ENCODE measurements at places on chromosomes 7 and 10.

- no peak for DNase-seq
Measured at GRCh38 chr10:49112098-49112497, 3.2 kb downstream of the VSTM4 start.

GRCh38 chr7:14842523-14842922 is 60.0 kb downstream of the DGKB start:
- no peak for DNase-seq

- no peak for DNase-seq
Measured at GRCh38 chr7:36613031-36613614, 111.2 kb downstream of the AOAH start.

DNA sequence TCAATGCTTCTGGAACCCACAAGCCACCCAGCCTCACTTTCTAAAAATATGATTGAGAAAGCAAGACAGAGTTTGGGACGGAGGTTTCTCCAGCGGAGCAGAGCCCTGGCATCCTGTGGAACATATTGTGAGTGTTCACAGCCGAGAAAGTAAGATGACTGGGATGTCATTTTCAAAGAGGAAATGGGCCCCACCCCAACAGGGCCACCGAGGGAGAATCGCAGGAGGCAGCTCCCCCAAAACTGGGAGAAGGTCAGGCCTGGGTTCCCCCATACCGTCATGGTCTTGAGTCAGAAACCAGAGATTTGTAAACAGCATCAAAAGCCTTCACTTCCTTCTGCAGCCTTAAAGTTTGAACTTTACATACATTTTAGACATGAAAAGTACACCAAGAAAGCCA is 560.0 kb downstream of the PTPRN2 start:
- DNase-seq = no peak

- DNase-seq = no peak
Measured at GRCh38 chr10:101506829-101507661, 81.0 kb downstream of the POLL start.

Data from activated CD4-positive, alpha-beta T cell treated with anti-CD3 and anti-CD28 coated beads, Interleukin-2, Interleukin-4, amounts not matched to agents 100 ng/mL and 50 ng/mL, durations not matched to agents 16 hours and 8 hours (primary cell).